ENCODE measurements at places on chromosomes 1 and 21.
A peak's percentile ranks its signal among the peaks of the same experiment; 100 is the strongest.

- no peak for DNase-seq
Observed at GRCh38 chr1:240320659-240321058, 229.0 kb downstream of the FMN2 start.

- DNase-seq = no peak
Observed at GRCh38 chr1:98769162-98769561, 107.6 kb downstream of the SNX7 start.

DNA sequence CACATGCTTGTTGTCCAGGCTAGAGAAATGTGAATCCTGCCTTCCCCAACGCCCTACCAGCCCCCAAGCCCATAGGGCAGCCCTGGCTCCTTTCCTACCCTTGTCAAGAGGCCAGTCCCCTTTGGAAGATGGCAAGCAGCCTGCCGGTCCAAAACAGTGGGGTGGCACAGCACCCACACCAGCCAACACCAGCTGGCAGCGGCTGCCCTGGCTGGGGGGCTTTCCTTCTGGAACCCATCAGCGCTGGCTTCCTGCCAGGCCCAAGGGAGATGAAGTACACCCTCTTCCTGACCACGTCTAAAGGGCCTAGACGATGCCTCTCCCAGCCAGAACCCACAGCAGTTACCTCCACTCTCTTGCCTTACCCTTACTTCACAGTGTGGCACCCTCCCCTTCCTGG lies 24.2 kb downstream of the KCNN3 start:
- DNase-seq = no peak

DNA sequence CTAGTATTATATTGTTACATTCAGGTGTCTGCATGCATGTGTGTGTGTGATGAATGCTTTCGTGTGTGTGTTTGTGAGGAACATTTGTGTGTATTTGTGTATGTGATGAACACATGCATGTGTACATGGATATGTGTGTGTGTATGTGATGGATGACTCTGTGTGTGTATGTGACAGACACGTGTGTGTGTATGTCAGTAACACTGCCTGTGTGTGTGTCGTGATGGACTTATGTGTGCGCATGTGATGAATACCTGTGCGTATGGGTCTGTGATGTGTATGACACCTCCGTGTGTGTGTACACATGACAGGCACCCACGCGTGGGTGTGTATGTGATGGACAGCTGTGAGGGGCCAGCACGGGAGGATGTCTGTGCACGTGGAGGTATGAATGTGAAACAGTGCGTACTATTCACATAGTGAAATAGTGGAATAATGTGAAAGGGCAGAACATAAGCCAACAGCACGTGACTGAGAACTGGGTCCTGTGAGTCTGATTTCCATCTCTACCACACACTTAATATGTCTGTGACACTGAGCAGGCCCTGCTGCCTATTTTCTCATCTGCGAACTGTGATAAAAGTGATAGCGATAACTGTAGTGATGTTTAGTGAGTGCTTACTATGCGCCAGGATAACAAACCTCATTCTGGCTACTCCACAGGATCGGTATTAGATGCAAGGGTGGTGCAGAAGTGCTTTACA lies 41.8 kb upstream of the CSF3R start:
- no peak for DNase-seq

GRCh38 chr21:33236766-33237165 lies 7.0 kb downstream of the IFNAR2 start:
- DNase-seq = no peak

DNA sequence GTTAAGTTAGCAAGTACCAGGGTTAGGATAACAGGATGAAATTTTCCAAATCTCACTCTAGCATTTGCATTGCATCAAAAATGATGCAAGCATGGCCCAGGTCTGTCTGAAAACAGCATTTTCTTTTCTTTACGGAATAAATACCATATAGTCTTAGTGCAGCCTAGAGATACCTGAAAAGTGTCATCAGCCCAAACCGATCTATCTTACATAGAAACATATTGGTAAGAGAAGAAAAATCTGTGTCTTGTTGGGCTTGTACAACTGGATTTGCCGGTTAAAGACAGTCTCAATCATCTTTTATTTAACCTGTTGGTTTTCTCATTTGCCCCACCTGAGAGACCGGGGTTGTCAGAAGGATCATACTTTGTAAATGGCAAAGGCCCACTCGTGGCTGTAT lies 15.8 kb downstream of the ACP6 start:
- no peak for DNase-seq

DNA sequence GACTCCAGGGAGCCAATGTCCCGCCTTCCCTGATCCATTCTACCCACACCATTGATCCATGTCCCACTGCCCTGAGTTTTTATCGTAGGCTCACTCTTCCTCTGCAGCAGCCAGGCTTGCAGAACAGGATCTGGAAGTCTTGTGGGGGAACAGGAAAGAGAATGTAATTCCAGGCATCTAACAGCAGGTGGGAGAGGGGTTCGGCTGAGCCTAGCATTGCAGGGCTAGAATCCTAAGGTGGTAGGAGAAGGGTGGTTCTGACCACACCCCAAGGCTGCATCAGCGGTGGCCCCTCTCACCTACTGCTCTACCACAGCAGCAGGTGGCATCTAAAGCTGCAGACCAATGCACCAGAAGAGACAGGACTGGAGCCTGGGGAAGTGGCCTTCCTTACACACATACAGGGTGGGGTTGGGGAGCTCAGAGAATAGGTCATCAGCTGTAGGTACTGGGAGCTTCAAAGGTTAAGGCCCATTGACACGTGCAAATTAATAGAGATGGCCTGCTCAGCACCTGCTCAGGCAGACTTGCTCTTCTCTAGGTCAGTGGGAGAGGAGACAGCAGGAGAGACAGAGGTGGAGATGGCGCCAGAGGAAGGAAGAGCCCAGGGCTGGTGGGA lies 20.5 kb downstream of the KNCN start:
- no peak for DNase-seq

GRCh38 chr1:197771386-197771785 lies 3.9 kb downstream of the DENND1B start:
- no peak for DNase-seq

- no peak for DNase-seq
Observed at GRCh38 chr1:21300774-21301173, 10.5 kb upstream of the ECE1 start.

GRCh38 chr1:50971748-50972305 lies 1.8 kb downstream of the CDKN2C start:
- DNase-seq = no peak

GRCh38 chr1:101283443-101283842 lies 46.6 kb downstream of the S1PR1 start:
- DNase-seq = no peak

DNA sequence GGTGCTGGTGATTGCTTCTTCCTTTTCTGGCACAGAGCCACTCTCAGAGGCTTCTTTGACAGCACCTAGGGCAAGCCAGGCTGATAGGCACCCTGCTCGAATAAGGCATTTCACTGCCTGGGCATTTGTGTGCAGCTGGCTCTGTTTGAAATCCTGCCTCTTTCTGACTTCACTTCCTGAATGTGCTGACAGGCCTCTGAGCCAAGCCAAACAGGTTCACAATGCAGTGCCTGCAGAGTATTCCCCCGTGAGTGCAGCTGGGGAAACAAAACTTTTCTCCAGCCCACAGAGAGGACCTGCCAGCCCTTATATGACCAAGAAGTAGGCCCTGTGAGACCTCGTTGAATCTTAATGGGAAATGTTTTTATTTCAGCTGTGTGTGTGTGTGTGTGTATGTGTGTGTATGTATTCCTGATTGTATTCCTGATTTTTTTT lies 10.4 kb downstream of the JUN start:
- DNase-seq = no peak

DNA sequence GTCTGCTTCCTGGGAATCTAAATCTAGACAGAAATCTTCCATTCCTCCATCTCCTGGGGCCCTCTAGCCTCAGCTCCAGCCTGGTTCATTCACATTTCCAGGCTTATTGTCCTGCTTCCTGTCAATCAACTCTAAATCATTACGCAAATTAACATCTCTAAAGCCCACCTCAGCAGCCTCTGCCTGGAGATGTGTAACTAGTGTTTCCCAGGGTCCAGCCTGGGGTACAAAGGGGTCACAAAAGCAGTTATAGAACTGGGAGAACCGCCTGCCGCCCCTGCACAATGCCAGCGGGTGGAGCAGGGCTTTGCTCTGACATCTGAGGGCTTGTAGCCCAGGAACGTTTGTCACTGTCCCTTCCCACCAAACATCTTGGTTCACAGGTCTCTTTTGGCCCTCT lies 373.5 kb downstream of the RRAGC start:
- DNase-seq = no peak

GRCh38 chr1:243474906-243475305 lies 219.1 kb downstream of the SDCCAG8 start:
- DNase-seq = no peak

GRCh38 chr1:223670458-223671159 lies 5.1 kb upstream of the CAPN8 start:
- DNase-seq = peak; percentile 44

DNA sequence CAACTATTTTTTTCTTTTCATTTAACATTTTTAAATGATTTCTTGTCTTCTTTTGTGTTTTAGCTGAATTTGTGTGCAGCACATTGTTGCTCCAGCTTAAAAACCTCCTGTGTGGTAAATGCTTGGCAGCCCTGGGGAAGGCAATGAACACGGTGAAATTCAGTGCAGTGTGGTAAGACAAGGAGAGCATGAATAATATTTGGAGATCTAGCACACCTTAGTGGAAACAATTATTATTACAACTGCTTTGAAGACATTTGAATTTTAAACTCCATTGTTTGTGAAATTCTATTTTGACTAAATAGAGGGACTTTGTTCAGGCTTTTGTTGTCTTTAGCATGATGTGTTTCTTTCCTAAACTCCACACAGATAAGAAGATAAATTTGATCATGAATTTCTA lies 242.6 kb upstream of the CXADR start:
- peak; percentile 74 for DNase-seq

GRCh38 chr1:174218983-174219382 lies 59.7 kb downstream of the RABGAP1L start:
- no peak for DNase-seq

DNA sequence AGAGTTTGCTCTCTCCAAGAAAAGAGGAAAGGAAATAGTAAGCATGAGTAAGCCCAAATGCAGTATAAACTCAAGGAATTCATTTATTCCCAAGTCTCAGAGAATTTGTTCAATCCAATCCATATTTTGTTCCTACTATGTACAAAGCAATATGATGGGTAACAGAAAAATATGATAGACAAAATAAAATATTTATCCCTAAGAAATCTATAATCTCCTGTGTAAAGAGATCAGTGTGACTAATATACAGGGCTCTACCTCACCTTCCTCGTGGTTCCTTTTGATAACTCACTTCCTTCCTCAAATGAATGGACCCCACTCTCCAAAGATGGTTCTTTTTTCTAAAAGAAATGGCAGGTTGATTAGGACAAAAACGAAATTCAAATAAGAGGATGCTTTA lies 7.6 kb downstream of the CLSPN start:
- no peak for DNase-seq

- no peak for DNase-seq
Observed at GRCh38 chr1:209866201-209866600, 38.4 kb downstream of the UTP25 start.

DNA sequence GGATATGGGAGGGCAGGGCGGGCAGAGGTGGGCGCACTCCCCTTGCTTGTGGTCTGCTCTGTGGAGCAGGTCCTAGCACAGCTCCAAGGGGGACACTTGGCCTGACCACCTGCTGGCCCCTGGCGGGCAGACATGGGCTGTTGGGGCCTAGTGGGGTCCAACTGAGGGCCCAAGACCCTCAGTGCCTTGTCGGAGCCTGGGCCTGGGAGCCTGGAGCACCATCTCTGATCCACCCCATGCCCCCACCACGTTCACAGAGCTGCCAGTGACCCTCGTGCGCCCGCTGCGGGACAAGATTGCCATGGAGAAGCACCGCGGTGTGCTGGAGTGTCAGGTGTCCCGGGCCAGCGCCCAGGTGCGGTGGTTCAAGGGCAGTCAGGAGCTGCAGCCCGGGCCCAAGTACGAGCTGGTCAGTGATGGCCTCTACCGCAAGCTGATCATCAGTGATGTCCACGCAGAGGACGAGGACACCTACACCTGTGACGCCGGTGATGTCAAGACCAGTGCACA lies 70.6 kb downstream of the OBSCN start:
- DNase-seq = peak; percentile 7

DNA sequence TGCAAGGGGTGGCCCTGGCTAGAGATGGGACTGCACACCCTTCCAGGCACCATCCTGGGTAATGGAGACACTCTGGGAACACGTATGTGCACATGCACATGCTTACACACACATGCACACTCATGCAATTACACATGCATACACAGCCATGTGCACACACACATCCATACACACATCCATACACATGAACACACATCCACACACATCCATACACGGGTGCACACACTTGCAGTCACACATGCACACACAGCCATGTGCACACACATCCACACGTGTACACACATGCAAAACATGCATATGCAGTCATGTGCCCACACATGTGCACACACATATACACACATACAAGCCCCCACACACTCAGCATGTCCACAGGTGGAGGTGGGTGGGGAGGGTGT lies 22.3 kb upstream of the POFUT2 start:
- no peak for DNase-seq

Data from GM03348 (cell line).